ENCODE measurements at places on chromosomes 6 and 20.

DNA sequence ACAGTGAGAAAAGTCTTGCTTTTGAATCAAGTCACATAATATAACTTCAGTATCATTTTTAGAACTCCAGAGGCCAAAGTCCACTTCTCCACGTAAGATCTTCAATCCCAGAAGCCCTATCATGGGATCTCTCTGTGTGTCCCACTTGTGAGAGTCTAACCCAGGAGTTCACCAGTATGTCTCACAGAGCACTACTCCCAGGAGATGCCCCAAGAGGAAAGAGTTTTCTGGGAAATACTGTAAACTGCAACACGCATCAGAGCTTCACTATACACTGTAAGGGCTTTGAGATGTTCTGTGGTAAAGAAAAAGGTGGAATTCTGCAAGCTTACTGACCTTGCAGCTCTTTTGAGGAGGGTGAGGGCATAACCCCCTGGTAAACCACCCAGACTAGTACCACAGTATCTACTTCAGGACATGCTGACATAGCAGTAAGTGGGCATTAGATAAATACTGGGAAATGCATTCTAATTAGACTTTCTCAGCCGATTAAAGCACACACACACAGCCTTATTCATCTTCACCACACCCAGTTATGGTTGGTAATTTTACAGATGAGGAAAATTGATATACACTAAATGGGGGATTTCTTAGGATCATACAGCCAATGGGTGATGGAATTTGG, 12.3 kb downstream of the DCBLD1 start:
- DNase-seq: no peak

DNA sequence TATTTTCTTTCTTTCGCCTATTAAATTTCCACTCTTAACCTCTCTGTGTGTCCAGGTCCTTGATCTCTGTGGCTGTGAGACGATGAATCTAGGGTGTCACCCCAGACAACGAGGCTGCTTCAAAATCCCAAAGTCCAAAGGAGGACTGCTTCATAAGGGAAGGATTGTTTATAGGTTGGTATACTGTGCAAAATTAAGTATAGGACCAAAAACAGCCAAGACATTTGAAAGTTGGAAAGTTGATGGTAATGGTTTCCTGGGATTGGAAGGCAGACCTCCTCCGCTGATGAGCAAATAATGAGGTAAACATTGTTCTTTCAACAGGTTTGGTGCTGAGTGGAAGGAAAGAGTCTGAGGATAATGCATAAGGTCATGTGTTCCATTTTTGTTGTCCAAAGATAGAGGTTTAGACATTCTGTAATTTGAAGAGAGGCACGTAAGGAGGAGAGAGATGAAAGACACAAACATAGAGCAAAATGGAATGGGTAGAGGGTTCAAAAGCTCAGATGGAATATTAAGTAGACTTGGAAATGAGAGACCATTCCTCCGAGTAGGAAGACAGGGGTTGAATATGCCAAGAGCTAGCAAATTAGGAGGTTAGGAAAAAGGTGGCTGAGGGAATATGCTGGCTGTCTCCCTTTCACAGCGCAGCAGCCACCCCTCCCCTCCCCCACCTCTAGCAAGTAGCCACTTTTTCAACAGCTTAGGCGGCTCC, 24.8 kb downstream of the ZNF311 start:
- no peak for DNase-seq

DNA sequence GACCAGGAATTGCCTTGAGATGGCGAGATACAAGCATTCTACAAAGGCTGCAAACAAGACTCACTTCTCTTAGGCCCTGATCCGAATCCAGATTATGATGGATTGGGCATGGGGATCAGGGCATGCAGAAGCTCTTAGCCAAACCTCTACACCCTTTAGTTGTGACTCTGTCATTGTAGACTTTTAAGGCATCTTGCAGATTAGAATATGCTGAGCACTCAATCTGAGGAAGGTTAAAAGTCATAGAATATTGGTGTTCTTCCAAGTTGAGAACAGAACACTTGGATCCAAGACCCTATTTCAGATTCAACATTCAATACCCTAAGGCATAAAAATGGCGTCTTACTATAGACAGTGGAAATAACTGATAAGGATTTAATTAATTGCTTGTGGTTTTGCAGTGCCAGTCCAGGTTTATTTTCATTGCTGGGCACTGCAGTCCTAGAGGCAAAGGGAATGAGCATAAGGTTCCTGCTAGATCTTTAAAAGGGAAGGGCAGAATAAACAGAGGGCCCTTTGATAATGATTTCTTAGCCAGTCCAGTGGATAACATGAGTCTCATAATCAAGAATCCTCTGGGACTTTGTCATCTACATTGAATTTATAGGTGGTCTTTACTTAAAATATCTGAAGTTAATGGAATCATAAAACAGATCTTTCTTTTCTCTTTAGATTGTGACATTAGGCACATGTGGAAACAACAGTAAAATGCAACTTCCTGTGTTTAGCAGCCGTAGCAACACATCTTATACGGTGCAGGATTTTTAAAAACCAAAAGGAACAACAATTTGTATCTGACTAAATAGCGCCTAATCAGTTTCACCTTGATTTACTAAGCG, 17.6 kb downstream of the PHACTR2 start:
- no peak for DNase-seq

- peak; percentile 17 for DNase-seq
These were observed 171.8 kb upstream of the AKAP12 start for GRCh38 chr6:151067684-151068596.

- DNase-seq: no peak
These were observed 9.5 kb downstream of the FAM229B start for GRCh38 chr6:112096901-112097300.

DNA sequence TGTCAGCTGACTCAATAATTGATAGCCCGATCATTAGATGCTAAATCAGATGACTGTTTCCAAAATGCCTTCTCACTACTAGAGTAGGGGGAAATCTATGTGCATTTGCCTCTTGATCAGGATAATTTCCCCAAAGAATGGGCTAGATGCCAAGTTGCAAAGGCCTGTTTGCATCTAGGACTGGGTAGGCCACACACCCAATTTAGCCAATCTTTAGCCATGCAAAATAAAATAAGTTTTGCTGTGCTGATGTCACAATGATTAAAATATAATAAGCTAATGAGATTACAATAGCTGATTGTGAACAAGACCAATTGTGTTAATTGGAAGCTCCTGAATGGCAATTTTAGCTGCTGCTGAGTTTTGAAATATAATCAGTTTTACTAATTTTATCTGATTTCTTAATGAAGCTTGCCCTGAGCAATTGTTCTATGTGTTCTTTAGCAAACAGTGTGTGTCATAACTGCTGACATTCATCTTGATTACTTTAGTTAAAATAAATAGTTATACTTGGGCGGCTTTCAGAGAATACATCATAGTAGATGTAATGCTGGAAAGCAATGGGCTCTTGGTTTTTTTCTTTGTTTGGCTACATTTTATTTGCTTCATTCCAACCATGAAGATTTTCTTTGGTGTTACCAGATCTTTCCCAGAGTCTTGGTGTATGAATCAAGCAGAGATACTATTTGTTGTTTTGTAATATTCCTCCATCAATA, 973.2 kb upstream of the SLC35B3 start:
- DNase-seq: no peak

DNA sequence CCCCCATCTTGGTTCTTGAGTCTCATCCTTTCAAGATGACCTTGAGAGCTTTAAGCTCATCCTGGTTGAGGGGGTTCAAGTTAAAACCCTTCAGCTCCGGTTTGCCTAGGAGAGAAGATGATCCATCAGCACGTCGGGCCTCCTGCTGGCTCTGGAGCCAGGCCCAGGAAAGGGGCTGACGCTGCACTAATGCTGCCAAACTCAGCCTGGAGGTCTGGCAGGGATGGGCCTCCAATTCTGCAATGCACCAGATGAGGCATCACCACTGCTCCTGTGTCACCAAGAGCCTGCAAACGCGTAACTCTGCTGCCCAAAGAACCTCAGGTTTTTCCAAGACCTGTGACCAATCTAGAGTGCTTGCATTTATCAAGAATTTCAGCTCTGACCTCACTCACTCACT, 6.1 kb downstream of the PDRG1 start:
- peak; percentile 3 for DNase-seq

DNA sequence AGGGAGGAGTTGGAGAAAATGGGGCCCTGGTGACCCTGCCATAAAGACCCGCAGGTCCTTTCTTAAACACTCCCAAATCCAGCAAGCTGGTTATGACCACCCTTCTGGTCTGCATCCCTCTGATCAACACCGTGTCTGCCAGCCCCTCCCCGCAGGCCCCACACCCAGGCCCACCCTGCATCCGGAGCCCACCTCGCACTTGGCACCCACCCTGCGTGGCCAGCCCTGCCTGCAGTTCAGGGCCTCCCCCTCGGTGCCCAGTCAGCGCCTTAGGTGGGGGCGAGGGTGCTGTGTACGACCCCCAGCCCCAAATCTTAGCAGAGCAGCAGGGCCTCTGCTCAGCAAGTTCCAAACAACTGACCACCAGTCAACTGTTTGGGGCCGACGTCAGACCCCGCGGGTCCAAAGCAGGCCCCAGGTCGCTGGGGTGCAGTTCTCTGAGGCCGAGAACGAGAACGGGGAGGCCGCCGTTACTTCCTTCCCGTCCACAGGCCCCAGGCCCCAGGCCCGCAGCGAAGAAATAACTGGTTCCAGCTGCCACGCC, 1.2 kb downstream of the ACSS1 start:
- no peak for DNase-seq

- DNase-seq: no peak
These were observed 5.1 kb downstream of the HLA-F start for GRCh38 chr6:29728173-29728874.

DNA sequence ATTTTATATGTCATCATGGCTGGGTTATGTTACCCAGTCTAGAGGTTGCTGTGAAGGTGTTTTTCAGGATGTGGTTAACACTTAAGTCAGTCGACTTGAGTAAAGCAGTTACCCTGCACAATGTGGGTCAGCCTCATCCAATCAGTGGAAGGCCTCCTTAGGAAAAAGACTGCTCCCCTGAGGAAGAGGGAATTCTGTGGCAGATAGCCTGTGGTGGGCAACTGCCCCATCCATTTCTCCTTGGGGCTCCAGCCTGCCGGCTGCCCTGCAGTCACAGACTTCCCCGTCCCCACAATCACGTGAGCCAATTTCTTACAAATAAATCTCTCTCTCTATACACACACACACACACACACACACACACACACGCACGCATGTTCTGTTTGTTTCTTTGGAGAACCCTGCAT, 34.5 kb upstream of the MPC1 start:
- DNase-seq: no peak

DNA sequence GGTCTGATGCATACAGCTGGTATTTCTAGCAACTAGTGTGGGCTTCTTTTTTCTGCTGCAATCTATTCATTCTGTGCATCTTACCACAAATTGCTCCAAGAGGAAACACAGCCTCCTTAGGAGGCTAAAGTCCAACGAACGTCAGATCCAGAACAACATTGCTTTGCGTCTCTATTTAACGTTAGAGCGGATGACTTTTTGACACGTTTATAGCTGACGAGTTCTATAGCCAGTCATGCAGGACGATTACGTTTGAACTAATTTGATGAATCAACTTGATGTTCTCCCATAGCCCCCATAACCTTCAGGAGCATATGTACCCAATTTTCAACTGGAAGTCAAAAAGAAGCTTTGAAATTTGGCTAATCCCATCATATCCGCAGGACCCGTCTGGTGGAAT, 59.9 kb downstream of the TSHZ2 start:
- DNase-seq: no peak

GRCh38 chr6:138417493-138418117, 13.6 kb downstream of the HEBP2 start:
- no peak for DNase-seq

GRCh38 chr6:89840538-89840937, 10.9 kb downstream of the CASP8AP2 start:
- no peak for DNase-seq

GRCh38 chr6:20438462-20439070, 36.9 kb downstream of the E2F3 start:
- no peak for DNase-seq

DNA sequence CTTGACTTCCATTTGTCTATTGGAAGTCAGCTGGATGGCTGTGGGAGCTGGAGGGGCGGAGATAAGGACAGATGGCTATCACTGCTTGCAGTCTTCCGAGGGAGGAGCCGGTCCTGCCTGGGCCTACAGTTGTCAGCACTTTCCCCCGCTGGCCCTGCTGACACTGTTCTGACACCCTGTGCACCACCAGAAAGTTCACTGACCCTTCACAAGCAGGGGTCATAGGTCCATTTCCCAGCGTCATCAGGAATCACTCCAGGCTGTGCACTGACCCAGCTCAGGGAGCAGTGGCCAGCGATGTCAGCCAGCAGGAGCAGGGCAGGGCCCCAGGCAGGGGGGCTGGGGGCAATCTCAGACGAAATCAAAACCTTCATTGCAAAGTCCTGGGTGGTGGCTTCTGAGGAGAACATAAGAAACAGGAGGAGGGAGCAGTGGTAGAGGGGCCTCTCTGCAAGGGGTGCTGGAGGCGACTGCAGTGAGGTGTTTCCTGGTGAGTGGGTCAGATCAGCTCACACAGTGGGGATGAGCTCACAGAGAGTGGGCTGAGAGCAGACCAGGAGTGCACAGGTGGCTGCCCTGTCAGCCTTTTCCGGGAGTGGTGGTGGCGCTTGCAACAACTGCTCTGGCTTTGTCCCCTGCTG, 26.5 kb upstream of the PLEKHG1 start:
- DNase-seq: no peak

- no peak for DNase-seq
These were observed 232.7 kb upstream of the POU3F2 start for GRCh38 chr6:98601716-98602115.

- no peak for DNase-seq
These were observed 76.5 kb downstream of the ZNF217 start for GRCh38 chr20:53517146-53517545.

DNA sequence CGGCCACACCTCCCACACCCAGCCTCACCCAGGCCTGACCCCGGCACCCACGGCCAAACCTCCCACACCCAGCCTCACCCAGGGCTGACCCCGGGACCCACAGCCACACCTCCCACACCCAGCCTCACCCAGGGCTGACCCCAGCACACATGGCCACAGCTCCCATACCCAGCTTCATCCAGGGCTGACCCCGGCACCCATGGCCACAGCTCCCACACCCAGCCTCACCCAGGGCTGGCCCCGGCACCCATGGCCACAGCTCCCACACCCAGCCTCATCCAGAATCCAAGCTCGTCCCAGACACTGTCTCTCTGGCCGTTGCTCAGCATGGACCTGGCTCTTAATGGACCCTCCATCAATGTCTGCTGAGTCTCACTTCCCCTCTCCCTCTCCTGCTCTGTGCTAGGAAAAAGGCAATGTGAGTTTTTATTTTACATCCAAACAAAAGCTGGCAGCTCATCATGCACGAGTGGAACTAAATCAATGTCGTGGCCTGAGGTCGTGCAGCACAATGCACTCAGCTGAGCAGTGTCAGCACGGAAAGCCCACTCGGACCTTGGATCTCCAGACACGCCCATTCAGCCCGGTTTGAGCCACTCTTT, 36.1 kb downstream of the NINL start:
- no peak for DNase-seq
